Epithelial cell of umbilical artery (primary cell): ENCODE measurements at places on chromosomes 1 and 21. TPM values are rescaled to one million over a fixed set of nuclear protein-coding genes. Genes with fewer than 3 reads are reported as not detected.

The CELA3B gene
- 1.3 TPM in 1 of 2 replicates, not detected in the other for total RNA-seq

The CNR2 gene
- not detected in 2 replicates for total RNA-seq

The CEPT1 gene
- total RNA-seq: 42.2 and 61.4 TPM in 2 replicates

The SDHB gene
- 209 and 235 TPM in 2 replicates for total RNA-seq

The SLFNL1 gene
- 0.46 TPM in 1 of 2 replicates, not detected in the other for total RNA-seq

The VTCN1 gene
- not detected in 2 replicates for total RNA-seq

The KRTAP19-5 gene
- total RNA-seq: not detected in 2 replicates

The NBPF11 gene
- 2.3 and 3.2 TPM in 2 replicates for total RNA-seq

The HHAT gene
- total RNA-seq: 0.65 and 1.5 TPM in 2 replicates

The CCDC185 gene
- total RNA-seq: under 0.01 TPM in 1 of 2 replicates, not detected in the other

The CAPN8 gene
- not detected in 2 replicates for total RNA-seq

The C1QTNF12 gene
- total RNA-seq: 0.32 and 0.76 TPM in 2 replicates

The TACSTD2 gene
- 0.65 and 6.1 TPM in 2 replicates for total RNA-seq

The MCOLN2 gene
- total RNA-seq: not detected in 2 replicates

The SPRR2E gene
- not detected in 2 replicates for total RNA-seq

The DISP1 gene
- 0.97 and 1.4 TPM in 2 replicates for total RNA-seq

The XPR1 gene
- 21.9 and 22.7 TPM in 2 replicates for total RNA-seq

The F3 gene
- total RNA-seq: 0.91 and 2.3 TPM in 2 replicates

The BTBD19 gene
- 8.1 and 8.2 TPM in 2 replicates for total RNA-seq

The KCNK2 gene
- 0.15 TPM in 1 of 2 replicates, not detected in the other for total RNA-seq

The SLC25A34 gene
- 0.61 TPM in 1 of 2 replicates, not detected in the other for total RNA-seq

The F13B gene
- total RNA-seq: not detected in 2 replicates

The FCRL6 gene
- under 0.01 and 0.30 TPM in 2 replicates for total RNA-seq

The BACE2 gene
- 124 and 149 TPM in 2 replicates for total RNA-seq

The CCDC181 gene
- 0.91 and 1.3 TPM in 2 replicates for total RNA-seq

The INKA2 gene
- 1.9 and 2.4 TPM in 2 replicates for total RNA-seq

The NPPB gene
- not detected in 2 replicates for total RNA-seq

The CFHR1 gene
- total RNA-seq: not detected in 2 replicates

The SUMO3 gene
- total RNA-seq: 88.0 and 101 TPM in 2 replicates

The LMX1A gene
- not detected in 2 replicates for total RNA-seq

The TMEM82 gene
- total RNA-seq: not detected in 2 replicates

The ADGRB2 gene
- total RNA-seq: 1.1 and 1.9 TPM in 2 replicates

The FALEC gene
- not detected in 2 replicates for total RNA-seq

The NBPF6 gene
- total RNA-seq: not detected in 2 replicates

The RPTN gene
- not detected in 2 replicates for total RNA-seq

The NECTIN4 gene
- 0.15 and 0.32 TPM in 2 replicates for total RNA-seq

The ADAMTS1 gene
- 26.0 and 36.6 TPM in 2 replicates for total RNA-seq

The EDN2 gene
- total RNA-seq: not detected in 2 replicates

The GLMN gene
- 10.4 and 12.9 TPM in 2 replicates for total RNA-seq

The NTRK1 gene
- under 0.01 TPM in 1 of 2 replicates, not detected in the other for total RNA-seq

The FTCD gene
- not detected in 2 replicates for total RNA-seq

The CYP4B1 gene
- not detected in 2 replicates for total RNA-seq

The A3GALT2 gene
- not detected in 2 replicates for total RNA-seq

The CADM3 gene
- total RNA-seq: 12.3 and 15.8 TPM in 2 replicates

The PRAMEF27 gene
- total RNA-seq: not detected in 2 replicates

The TADA1 gene
- total RNA-seq: 11.4 and 17.5 TPM in 2 replicates

The TRIM58 gene
- 0.32 and 0.91 TPM in 2 replicates for total RNA-seq

The GUCA2A gene
- total RNA-seq: not detected in 2 replicates

The LAMB3 gene
- total RNA-seq: 3.6 and 3.8 TPM in 2 replicates

The OR10J1 gene
- total RNA-seq: not detected in 2 replicates

The FMN2 gene
- not detected in 2 replicates for total RNA-seq

The DTL gene
- 10.1 and 21.9 TPM in 2 replicates for total RNA-seq

The APCS gene
- not detected in 2 replicates for total RNA-seq

The LPAR3 gene
- total RNA-seq: 0.15 TPM in 1 of 2 replicates, not detected in the other

The COL6A1 gene
- total RNA-seq: 14.0 and 17.8 TPM in 2 replicates

The LMOD1 gene
- under 0.01 and 0.15 TPM in 2 replicates for total RNA-seq

The CSMD2 gene
- total RNA-seq: under 0.01 and 0.15 TPM in 2 replicates
